NCI-H2081 (cell line): ENCODE measurements at places on chromosomes 1 and 21.

DNA sequence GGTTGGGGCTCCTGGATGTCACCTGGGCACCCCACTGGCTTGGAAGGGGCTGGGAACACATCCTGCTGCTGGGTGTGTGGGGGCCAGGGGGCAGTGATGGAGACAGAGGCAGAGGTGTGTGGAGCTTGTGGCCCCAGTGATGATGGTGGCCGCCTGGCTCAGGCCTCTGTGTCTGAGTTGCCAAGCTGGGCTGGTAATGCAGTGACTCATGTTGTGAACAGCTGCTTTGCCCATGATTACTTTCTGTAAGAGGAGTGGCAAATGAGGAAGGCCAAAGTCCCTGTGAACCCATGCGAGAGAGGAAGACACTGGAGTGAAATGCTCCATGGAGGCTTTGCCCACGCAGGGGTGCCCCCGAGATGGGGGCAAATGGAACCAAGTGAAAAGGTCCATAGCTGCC, 86.8 kb downstream of the KCNJ6 start:
- DNase-seq: no peak

DNA sequence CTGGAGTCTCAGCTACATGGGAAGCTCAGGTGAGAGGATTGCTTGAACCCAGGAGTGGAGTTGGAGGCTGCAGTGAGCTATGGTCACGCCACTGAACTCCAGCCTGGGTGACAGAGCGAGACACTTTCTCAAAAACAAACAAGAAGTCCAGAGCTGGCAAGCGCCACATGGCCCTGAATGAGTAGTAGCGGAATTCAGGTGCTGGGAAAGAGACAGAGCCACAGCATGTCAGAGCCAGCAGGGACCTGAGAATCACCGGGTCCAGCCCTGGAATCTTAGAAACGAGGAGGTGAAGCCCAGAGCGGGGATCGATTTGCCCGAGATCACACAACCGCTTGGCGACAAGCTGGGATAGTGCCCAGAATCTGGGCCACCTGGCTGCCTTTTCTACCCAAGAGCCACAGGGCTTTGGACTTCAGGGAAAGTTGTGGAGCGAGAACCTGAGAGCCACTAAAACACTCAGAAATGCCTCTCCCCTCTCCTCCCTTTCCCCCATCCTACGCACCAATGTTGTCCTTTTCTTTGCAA, 9.8 kb downstream of the ARL8A start:
- DNase-seq: no peak

- no peak for DNase-seq
Measured at GRCh38 chr21:25115021-25115420, 492.3 kb downstream of the MRPL39 start.

DNA sequence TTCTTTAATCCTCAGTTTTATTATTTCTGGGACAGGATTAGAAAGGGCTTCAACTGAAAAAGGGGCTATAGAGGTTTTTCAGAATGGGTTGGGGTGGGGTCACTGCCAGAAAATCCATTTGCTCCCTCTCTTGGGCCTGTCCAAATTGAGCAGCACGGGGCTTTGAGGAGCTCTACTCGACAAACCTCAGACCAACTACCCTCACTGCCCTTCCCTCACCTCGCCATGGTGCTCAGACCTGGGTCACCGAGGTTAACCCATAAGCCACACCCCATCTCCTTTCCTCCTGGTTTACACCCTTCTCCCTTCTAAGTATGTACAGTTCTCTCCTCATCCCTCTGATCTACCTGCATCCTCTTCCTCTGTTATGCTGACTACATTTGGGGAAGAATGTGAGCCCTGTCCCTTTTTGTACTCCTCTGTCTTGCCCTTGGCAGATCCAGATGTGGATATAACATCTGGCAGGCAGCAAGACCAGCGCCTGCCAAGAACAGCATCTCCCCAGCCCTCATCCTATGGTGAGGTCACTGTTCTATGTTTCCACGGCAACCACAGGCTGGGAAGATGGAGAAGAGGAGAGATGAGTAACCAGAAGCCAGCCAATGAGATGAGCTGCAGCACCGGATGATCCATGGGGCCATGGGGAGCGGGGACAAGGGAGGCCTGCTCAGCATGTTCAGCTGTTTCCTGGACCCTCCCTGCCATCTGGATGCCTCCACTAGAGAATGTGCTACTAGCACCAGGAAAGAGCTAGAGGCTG, 3.7 kb upstream of the FABP3 start:
- no peak for DNase-seq

GRCh38 chr1:15151377-15151806, 2.2 kb upstream of the TMEM51 start:
- DNase-seq: no peak

DNA sequence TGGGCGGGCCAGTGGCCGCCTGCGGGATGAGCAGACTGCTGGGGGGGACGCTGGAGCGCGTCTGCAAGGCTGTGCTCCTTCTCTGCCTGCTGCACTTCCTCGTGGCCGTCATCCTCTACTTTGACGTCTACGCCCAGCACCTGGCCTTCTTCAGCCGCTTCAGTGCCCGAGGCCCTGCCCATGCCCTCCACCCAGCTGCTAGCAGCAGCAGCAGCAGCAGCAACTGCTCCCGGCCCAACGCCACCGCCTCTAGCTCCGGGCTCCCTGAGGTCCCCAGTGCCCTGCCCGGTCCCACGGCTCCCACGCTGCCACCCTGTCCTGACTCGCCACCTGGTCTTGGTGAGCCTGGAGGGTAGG, 2.1 kb downstream of the B4GALT2 start:
- DNase-seq: no peak

GRCh38 chr1:112506731-112507130, 2.0 kb upstream of the WNT2B start:
- DNase-seq: no peak

GRCh38 chr1:184878002-184878401, 96.3 kb downstream of the NIBAN1 start:
- DNase-seq: no peak

GRCh38 chr1:26102119-26102518, 9.5 kb upstream of the PDIK1L start:
- DNase-seq: no peak

GRCh38 chr1:92587445-92587844, 100.7 kb upstream of the GFI1 start:
- DNase-seq: no peak

GRCh38 chr1:166721145-166721544, 118.1 kb upstream of the POGK start:
- DNase-seq: no peak

GRCh38 chr1:117015724-117016123, 14.2 kb downstream of the CD101 start:
- peak; percentile 94 for DNase-seq

DNA sequence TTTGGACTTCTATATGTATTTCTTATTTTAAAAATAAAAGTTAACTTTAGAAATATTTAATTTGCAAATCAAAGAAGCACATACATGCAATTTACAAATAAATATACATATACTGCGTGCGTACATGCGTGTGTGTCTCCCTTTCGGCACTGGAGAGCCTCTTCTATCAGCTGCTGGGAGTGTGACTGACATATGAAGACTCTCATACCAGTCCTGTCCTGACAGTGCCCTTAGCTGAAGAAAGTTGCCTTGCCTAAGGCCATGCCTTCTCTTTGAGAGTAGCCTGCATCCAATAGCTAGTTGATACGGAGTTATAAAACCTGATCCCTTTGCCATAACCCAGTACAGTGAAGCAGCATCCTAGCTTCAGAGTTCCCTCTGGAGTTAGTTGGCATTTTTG, 282.4 kb upstream of the NEGR1 start:
- DNase-seq: no peak

GRCh38 chr1:25566730-25567341, 23.4 kb downstream of the LDLRAP1 start:
- no peak for DNase-seq

GRCh38 chr21:20642681-20643080, 355.5 kb upstream of the NCAM2 start:
- no peak for DNase-seq

GRCh38 chr1:192901500-192901899, 92.7 kb downstream of the RGS2 start:
- DNase-seq: no peak

- no peak for DNase-seq
Measured at GRCh38 chr1:42759114-42759513, 7.7 kb downstream of the P3H1 start.

DNA sequence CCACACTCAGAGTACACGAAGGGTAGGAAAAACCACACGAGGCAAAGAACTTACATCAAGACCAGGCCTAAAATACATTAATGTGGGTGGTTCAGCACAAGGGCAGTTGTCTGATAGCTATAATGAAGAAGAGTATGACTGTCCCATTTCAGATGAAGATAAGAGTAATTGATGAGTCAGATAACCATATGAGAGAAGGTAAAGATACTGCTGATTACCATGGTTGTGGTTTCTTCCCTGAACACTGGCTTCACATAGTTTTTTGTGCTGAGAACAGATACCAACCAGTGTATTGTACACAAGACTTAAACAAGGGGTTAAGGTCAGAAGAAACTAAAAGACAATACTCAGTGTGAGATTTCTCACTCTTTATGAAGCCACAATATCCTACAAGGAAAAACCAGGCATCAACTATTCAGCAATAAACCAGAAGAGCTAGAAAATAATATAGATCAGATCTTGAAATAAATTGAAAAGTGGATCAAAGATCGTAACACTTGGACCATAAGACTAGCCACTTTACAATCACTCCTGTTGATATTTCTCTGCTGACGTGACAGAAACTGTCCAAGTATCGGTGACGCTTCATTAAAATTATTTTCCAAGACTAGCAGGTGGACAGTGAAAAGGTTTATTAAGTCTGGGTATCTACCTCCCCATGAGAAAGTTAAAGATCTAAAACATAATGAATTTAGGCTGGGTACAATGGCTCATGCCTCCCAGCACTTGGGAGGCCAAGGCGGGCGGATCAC, 28.6 kb downstream of the PUM1 start:
- DNase-seq: no peak

GRCh38 chr1:92536980-92537884, 50.5 kb upstream of the GFI1 start:
- DNase-seq: no peak

- no peak for DNase-seq
Measured at GRCh38 chr1:153903841-153904455, 18.8 kb downstream of the GATAD2B start.

GRCh38 chr21:46161633-46162592, 6.5 kb upstream of the FTCD start:
- DNase-seq: no peak

DNA sequence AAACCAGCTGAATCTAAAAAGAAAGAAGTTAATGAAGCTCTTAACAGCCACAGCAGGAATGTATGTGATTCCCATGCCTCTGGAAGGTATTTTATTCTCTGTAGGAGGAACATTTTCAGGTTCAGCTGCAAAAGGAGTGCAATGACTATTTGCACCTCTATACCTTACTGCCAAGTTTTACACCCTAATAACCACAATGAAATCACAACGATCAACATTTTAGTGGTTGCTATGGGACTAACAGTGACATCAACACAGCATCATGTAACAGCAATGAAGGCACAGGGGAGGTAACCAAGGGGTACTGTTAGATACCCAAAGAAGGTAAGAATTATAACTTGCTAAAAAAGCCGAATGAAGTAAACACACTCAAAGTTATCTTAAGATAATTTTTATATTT, 116.3 kb upstream of the HP1BP3 start:
- DNase-seq: no peak

GRCh38 chr1:37949524-37950152, 2.8 kb upstream of the INPP5B start:
- no peak for DNase-seq

DNA sequence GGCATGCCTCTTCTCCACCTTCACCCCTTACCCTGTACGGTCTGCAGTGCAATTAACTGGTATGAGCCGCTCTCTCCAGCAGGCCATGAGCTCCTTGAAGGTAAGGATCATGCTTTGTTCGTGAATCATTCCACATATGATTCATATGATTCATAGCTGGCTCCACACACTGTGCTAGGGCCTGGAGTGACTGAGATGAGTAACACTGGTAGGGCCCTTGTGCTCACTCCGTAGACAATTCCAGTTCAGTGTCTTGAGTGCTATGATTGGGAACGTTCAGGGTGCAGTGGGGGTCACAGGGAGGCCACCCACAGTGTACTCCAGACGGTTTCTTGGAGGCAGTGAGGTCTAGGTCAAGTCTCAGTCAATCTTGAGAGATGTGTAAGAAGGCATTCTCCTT, 239.8 kb downstream of the LMX1A start:
- DNase-seq: no peak

GRCh38 chr21:28509031-28509430, 483.6 kb downstream of the LTN1 start:
- no peak for DNase-seq

- peak; percentile 29 for DNase-seq
Measured at GRCh38 chr1:178774263-178774662, 49.2 kb downstream of the RALGPS2 start.

DNA sequence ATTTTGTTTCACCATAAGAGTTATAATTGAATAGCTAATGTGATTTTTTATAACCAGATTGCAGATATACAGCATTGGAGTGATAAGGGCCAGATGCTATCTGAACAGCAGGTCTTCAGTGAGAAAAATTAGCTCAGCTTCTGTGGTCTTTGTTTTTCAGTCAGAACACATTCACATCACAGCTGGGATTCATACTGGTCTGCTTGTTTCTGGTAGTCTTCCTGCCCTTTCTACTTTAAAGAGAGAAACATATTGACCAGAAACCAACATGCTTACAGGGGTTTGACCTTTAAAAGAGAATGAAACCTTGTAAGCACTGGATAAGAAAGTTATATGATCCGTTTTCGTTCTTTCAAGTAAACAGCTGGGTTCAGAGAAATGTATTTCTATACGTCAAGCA, 213.7 kb upstream of the TMPRSS15 start:
- no peak for DNase-seq

GRCh38 chr1:211535346-211535745, 43.4 kb upstream of the RD3 start:
- DNase-seq: no peak

DNA sequence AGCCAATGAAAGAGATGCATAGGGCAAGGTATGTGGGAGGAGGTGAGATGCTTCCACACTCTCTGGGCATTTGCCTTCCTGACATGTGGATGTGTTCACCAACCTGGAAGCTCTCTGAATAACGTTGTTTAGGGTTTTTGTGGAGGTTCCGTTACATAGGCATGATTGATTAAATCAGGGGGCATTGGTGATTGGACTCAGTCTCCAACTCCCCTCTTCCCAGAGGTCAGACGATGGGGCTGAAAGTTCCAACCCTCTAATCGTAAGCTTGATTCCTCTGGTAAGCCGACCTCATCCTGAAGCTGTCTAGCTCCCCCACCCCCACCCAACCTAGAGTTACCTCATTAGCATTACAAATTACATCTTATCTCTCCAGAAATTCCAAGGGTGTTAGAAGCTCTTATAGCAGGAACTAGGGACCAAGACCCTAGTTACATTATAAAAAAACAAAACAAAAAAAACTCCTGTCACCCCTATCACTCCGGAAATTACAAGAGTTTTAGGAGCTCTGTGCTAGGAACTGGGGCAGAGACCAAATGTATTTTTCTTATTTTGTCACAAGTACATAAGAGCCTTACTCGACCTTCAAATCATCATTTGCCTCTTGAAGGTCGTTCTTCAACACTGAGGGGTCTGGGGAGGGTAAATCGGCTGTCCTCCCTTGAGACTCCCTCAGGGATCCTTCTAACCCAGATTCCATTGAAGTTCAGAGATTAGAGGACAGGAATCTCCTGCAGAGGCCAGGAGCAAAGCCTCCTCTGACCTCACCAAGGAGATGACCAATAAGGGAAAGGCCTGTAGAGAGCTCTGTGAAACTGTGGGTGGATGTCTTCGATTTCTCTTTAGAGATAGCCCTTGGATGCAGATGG, 58.2 kb downstream of the DNTTIP2 start:
- no peak for DNase-seq
